ENCODE measurements at places on chromosomes 1 and 21.

GRCh38 chr1:110529011-110529410 is 10.0 kb upstream of the KCNA10 start:
- DNase-seq: no peak

DNA sequence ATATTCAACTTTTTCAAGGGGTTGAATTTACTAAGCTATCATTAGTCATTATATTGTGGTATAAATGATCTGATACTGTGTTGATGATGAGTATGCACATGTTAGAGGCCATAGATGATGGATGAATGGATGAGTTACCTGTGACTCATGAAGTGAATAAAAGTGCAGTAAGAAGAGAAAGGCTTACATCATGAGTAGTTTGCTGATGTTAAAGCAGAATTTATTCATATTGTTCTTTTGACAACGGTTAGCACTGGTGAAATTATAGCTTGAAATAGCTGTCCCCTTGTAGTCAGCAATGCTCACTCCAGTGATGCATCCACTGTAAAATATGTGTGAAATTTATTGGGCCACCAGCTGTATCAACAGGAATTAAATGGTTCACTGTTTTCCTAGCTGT is 541.0 kb upstream of the ZRANB2 start:
- no peak for DNase-seq

DNA sequence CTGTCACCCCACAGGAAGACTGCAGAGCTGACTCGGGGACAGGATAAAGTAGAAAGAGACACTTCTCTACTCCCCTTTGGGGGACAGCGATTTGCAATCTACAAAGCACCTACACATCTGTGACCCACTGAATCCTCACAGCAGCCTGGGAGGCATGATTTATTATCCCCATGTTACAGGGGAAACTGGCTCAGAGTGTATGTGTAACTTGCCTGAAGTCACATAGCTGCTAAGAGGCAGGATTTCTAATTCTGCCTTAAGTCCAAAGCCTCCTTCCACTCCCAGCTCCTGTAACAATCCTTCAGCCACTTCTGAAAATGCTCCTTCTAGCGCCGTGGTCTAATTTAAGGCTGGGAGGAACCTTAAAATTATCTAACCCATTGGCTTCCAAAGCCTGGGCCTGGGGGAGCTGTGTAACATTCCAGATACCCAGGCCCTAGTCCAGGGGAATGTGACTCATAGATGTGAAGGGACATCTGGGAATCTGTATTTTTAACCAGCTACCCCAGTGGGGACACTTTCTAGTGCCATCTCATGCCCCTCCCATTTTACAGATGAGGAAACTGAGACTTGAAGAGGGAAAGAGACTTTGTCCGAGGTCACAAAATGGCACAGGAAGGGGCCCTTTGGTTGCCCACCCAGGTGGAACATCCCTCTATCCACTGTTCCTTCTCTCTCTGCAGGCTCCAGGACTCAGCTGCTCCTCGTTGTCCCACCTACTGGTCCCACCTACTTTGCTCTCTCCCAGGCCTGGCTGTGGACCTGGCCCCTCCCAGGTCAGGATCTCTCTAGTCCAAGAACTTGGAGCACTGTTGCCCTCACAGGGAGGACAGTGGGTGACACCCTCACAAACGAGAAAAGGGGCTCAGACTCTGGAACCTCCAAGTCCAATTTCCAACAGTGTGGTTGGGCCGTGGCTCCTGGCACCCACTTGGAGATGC is 48.9 kb downstream of the AHDC1 start:
- DNase-seq: no peak

DNA sequence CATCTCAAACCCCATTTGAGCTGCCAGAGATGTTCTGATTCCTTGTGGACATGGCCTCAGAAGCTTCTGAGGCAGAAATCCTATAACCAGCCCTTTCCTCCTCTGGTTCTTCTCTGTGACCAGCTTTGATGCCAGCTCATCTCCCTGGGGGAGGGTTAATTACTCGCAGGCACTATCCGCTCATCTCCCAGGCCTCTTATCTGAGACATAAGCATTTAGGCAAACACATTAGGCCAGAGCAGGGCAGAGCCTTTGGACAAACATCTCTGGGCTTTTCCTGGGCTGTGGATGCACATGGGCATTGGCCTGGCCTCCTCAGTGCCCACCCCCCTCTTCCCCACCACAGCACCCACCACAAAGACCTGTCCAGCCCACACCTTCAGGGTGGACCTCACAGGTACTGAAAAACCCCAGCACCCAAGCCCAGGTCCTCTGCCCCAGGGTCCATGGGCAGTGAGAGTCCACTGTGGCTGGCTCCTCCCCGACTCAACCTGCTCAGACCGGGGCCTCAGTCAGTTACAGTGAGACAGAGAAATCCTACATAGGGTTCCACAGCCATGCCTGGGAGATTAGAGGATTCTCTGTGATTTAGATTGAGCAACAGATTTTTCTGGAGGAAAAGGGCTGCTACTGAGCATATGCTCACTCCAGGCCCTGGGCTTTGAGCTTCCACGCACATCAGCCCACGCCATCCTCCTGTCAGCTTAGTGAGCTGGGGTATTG is 26.9 kb downstream of the IGSF21 start:
- no peak for DNase-seq

- DNase-seq: no peak
Measured at GRCh38 chr1:56496821-56497772, 82.3 kb downstream of the PLPP3 start.

DNA sequence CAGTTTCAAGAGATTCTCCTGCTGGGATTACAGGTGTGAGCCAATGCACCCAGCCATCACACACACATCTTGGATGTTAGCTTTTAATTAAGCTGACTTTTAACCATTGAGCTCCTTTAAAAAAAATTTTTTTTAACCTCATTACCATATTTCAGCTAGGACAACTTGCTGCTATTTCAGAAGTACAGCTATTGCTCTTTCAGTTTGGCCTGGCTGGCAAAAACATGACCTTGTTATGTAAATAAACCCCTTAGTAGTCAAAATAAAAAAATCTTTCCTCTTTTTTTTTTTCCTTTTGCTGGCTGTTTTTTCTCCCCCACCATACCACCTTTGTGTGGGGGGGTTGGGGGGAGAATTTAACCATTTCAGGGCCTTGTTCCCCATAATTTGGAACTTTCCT is 49.9 kb downstream of the ZMYM1 start:
- DNase-seq: no peak

Measured in stimulated activated CD8-positive, alpha-beta memory T cell treated with anti-CD3 and anti-CD28 coated beads, Interleukin-7, amount 100 ng/mL, for 48 hours (primary cell).